NCI-H1436 treated with DMSO at 0.1 percent for 48 hours (cell line): ENCODE measurements at places on chromosomes 5 and 9.

GRCh38 chr5:7815892-7816534 lies 34.9 kb downstream of the CFAP90 start:
- DNase-seq = peak; percentile 18

DNA sequence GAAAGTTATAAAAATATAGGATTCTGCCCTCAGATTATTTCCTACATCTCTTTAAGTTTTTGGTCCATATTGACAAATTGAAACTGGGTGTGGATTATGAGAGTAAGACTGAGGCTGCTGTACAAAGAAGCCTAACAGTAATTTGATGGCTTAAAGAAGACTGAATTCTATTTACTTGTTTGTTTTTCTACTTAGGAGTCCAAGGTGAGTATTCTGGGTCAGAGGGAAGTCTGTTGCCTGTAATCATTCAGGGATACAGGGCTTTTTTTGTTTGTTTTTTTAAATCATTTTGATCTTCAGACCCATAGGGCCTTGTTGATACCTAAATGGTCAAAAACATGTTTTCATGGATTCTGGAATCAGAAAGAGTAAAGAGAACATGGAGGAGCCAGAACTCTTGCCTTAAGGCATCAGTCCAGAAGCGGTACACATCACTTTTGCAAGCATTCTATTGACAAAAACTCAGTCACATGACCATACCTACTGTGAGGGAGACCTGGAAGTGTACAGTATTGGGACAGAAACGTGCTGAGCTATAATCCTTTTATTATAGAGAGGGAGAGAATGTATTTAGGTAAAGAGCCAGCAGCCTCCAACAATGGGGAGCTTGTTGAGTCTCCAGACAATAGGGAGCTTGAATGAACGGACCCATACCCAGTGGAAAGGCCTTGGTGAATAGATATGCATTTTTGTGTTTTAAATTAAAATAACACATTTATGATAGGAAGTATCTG lies 102.7 kb downstream of the LRRC70 start:
- no peak for DNase-seq

GRCh38 chr5:6222121-6222520 lies 156.2 kb downstream of the MED10 start:
- DNase-seq = no peak

DNA sequence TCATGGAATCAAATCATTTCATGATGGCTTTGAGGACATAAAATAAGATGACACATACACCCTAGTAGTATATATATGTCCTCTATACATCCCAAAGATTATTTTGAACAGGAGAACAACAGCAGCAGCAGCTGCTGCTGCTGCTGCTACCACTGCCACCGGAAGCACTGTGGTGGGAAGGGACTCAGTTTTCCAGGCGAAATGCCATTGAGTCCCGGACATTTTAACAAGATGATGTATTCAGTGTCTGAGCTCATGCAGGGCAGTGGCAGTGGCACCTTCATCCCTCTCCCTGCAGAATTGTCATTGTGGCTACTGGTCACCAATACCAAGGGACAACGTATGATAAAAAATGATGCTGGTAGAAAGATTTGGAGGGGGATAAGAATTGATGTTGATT lies 151.3 kb downstream of the CHSY3 start:
- no peak for DNase-seq

DNA sequence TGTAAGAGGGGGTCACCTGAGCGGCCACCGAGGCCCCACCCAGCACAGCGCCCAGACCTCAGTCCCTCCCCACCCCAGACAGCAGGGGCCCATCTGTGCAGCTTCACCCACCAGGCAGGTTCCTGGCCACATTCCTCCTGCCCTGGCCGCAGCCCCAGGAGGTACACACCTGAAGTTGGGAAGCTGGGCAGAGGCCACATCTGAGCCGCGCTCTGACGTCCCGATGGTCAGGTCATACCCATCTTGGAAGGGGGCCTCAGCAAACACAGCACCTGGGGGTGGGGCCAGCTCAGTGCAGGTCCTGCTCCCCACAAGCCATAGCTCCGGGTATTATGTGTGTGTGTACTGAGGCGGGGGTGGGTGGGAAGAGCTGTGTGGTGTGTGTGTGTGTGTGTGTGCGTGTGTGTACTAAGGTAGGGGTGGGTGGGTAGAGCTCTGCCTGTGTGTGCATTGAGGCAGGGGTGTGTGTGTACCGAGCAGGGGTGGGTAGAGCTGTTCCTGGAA lies 5.6 kb downstream of the SPOUT1 start:
- no peak for DNase-seq

DNA sequence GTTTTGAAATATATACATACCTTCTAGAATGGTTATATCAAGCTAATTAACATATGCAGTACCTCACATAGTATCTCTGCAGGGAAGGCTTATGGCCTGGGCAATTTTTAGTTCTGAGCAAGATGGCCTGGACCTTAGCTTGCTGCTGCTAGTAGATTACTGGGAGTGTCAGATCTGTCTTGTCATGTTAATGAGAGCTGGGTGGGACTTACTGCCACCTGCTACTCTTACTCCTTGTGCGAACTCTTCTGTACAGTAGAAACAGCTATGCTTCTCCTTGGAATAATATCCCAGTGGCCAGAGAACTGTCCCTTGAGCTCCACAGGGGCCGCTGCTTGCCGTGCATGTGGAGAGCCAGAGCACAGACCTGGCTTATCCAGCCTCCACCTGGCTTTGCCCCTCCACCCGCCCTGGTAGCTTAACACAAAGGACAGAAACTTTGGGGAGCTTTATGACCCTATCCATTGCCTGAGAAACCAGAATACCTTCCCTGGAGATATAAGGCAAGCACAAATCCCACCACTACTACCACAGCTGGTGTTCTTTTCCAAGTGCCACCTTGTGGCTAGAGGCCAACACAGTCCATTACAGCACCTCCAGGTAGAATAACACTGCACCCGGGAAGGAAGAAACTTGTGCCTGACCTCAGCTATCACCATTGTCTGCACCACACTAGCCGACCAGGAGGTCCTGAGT lies 74.4 kb upstream of the RUSC2 start:
- no peak for DNase-seq

GRCh38 chr5:5588887-5589826 lies 166.7 kb downstream of the ICE1 start:
- no peak for DNase-seq
